ENCODE measurements at places on chromosomes 6 and 20.

DNA sequence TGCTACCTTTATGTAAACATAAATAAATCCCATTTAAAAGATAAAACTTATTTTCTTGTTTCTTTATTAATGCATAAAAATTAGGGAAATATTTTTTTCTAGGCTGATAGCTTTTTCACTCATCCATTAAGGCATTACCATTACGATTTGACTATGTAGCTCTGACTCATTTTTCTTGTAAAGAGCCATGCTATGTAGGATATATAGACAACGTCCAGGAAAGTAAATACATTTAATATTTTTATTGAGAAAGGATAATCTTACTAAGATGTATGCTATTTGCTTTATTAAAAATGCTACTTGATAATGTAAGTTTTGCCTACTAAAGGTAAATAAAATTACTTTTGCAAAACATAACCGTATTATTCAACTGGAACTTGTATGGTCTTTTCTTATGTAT is 19.2 kb upstream of the KIAA1586 start:
- DNase-seq, result no peak

DNA sequence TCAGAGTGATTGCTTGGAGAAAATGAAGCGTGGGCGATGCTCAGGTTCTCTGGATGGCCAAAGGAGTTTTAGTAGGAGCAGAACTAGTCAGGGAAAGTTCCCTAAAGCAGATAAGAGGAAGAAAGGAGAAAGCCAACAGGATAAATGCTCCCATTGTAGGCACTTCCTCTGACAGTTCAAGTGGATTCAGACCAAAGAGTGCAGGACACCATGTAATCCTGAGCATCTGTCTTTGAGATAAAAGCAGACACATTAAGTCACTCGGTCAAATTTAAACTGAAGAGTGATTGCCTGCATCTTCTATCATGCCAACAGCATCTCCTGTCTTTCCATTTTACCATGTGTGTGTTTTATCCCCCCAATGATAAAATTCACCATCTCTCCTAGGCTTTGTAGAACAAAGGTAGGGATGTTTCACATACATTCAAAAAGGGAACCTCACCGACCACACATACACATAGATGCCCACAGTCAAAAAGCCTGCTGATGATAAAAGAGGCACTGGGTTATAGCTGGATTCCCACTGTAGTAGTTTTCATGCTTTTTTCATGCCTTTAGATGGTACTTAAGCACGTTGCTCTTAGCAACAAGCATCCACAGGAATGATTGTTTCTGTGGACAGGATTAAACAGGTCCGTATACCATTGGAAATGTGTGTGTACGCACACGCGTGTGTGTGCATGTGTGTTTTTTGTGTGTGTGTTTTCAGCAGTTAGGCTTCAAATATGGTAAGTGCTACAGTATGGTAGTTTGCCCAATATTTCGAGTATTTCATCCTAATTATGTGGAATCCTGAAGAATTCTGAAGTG is 7.0 kb downstream of the GRIK2 start:
- no peak for DNase-seq

- DNase-seq, result no peak
These were observed 107.3 kb downstream of the NRN1 start for GRCh38 chr6:5899216-5900045.

- DNase-seq, result no peak
These were observed 54.7 kb downstream of the TRAF3IP2 start for GRCh38 chr6:111550953-111551352.

DNA sequence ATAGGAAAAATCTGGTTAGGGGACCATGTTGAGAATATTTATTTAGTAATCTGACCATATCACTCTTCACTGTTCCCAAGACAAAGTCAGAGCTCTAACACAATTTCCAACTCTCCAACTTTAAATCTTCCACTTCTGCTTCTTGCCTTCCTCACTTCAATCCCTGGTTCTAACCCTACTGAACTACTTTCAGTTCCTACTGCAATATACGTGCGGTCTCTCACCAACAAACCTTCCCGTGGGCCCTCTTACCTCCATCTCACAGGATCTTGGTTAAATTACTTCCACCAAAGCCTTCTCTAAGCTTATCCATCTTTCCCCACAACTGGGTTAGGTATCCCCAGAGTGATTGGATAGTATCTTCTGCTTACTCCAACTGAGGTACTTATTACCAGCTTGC is 8.0 kb downstream of the EIF2S2 start:
- DNase-seq, result no peak

DNA sequence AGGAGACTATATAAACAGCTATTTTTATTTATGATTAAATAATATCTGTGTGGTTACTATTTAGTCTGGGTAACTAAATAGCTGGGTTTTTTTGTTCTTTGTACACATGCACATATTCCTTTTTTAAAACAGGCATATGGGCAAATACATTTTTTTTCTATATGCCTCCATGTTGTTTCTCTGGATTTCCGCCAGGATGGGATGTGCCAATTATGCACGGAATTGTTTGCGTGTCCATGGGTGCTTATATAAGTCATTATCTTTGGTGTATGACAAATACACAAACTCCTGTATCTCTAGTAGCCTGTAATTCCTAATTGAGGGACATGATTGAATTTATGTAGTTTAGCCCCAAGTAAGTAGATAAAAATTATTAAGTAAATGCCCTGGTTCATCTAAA is 226.9 kb downstream of the BCKDHB start:
- no peak for DNase-seq

DNA sequence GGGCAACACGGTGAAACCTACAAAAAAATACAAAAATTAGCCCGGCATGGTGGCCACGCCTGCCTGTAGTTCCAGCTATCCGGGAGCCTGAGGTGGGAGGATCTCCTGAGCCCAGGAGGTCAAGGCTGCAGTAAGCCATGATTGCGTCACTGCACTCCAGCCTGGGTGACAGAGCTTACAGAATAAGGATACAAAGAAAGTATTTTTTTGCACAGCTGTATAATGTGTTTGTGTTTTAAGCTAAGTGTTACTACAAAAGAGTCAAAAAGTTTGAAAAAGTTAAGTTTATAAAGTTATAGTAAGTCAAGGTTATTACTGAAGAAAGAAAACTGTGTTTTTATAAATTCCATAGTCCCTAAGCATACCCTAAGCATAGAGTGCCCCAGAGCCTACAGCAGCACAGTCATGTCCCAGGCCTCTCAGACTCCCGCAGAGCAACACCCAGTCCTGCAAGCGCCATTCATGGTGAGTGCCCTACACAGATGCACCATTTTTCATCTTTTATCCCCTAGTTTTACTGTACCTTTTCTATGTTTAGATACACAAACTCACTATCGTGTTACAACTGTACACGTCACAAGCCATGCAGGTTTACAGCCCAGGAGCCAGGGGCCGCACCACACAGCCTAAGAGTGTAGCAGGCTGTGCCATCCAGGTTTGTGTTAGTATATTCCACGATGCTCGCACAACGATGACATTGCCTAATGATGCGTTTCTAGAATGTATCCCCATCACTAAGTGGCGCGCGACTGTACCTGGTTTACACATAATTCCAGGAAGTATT is 22.4 kb downstream of the TAF4 start:
- no peak for DNase-seq

DNA sequence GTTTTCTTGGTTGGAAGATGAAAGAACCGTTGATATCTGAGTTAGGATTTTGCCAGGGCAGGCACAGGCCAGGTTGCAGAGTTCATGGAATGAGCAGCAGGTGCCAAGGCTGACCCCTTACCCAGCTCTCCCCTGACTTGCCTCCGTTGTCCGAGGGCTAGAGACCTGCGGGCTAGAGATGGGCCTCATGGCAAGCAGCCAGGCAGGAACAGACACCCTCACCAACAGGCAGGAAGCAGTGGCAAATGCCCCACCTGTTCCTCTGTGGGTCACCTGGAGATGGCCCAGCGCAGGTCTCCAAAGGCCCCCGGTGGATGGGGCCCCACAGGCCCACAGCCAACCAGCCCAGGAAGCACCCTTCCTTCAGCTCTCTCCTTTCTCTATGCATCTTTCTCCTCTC is 186.7 kb upstream of the PMEPA1 start:
- DNase-seq, result no peak

GRCh38 chr6:144007478-144008119 is 460 bp downstream of the PLAGL1 start:
- DNase-seq, result no peak

- no peak for DNase-seq
These were observed 20.9 kb downstream of the COL9A3 start for GRCh38 chr20:62837790-62838127.

- no peak for DNase-seq
These were observed 1.7 kb upstream of the POU5F1 start for GRCh38 chr6:31171931-31172905.

DNA sequence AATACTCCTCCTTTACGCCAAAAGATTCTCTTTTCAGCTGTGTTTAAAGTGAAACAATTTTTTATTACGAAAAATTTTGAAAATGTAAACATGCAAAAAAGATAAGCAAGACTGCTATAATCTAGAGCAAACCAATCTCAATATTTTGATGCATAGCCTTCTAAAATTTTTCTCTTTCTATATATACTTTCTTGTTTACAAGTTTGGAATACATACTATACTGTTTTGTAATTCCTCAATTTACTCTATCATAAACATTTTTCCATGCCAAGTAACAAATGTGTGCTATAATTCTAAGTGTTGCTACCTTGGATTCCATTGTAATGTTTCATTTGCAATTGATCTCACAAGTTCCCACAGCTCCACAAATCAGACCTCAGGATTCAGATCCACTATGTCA is 43.1 kb upstream of the KIF16B start:
- DNase-seq, result no peak

DNA sequence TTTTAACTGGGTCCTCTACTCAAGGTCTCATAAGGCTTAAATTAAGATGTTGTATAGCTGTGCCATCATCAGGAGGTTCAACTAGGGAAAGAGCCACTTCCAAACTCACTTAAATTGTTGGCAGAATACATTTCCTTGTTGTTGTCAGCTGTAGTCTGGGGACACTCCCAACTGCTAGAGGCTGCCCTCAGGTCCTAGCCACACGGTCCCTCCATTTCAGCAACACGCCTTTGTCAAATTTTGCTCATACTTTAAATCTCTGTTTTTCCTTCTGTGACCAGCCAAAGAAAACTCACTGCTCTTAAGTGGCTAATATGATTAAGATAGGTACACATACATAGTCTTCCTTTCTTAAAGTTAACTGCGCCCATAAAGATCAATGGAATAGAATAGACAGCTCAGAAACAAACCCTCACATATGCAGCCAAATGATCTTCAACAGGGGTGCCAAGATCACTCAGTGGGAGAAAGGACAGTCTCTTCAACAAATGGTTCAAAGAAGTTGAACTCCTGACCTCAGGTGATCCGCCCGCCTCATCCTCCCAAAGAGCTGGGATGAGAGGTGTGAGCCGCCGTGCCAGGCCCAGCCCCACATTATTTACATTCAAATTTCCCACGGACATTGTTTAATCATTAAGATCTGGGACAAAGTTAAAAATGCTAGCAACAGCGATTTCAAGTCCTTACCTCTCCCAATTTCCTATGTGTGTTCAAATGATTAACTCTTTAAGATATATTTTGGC is 76.4 kb upstream of the ELOVL5 start:
- DNase-seq, result no peak

DNA sequence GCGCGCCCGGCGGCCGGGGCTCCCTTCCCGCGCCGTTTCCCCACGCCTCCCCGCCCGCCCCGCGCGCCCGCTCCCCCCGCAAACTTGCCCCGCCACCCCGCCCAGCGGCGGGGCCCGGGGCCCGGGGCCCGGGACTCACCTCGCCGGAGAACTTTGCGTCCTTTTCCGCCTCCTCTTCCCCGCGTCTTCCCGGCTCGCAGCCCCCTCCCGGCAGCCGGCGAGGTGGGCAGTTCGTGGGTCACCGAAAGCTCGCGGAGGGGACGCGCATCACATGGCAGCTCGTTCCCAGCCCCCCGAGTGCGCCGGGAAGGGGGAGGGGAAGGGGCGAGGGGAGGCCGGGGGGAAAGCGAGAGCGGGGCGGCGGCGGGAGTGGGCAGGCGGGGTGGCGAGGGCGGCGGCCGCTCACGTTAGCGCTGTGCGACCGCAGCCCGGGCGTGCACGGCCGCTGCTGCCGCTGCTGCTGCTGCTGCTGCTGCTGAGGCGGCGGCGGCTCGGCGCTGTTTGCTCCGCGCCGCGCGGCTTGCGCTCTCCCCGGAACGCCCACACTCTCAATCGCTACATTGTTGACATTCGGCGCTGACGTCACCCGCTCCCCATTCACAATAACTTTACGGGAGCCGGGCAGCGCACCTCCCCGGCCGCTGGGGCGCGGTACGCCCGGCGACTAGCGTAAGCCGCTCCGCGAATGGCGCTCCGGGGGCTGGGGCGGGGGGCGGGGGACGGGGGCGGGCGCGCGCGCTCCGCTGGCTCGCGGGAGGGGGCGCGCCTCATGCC is at the start of gene BACH2:
Gene BACH2 (minus strand): TSS at position 503 of the 774 bp plus-strand sequence. CDS start 287,999 bp downstream, outside the sequence.
- peak; percentile 94 for DNase-seq

- no peak for DNase-seq
These were observed 26.5 kb upstream of the ZFAND3 start for GRCh38 chr6:37793067-37793466.

DNA sequence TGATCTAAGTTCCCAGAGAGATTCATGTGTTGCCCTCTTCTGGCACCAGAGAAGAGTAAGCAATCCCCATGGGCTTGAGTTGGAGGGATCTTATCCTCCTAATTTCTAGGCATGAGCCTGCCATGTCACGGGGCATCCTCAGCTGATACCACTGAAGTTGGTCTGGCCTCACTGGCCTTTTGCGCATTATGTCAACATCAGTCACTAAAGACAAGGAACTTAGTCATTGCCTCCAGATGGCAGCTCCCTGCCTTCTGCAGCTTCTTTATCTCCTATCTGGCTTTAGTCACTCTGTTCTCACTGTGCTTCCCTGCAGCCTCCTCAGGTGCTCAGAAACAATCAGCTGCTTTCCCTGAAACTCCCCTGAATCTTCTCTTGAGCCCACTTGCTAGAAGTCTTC is 312.2 kb downstream of the ADGRG6 start:
- DNase-seq, result no peak

GRCh38 chr20:62644802-62645496 is 2.6 kb downstream of the SLCO4A1 start:
- no peak for DNase-seq

- no peak for DNase-seq
These were observed 804 bp downstream of the C6orf141 start for GRCh38 chr6:49551078-49551865.

GRCh38 chr6:93784794-93785693 is 365.7 kb upstream of the EPHA7 start:
- no peak for DNase-seq

GRCh38 chr6:160457823-160458222 is 109.6 kb downstream of the SLC22A3 start:
- no peak for DNase-seq

DNA sequence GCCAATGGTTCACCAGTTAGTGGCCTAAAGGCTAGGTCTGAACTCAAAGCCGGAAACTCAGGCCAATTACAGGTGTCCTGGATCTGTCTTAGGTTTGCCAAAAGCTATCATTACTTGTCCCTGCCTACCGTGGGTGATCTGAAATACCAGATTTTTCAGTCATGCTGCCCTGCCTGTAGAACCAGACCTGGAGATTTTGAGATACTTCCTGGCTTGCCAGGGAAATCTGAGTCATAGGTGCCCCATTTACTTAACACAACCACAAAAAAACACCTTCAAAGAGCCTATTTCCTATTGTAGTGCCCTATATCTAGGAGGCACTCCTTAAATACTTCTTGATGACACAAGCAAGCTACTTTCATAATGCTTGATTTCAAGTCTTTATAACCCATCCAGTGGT is 13.9 kb upstream of the RANBP9 start:
- DNase-seq, result no peak

- no peak for DNase-seq
These were observed 1.9 kb downstream of the LRFN2 start for GRCh38 chr6:40585223-40585622.
